Hippocampal formation (tissue), 2 donors: ENCODE measurements at places on chromosomes 7 and 10.

DNA sequence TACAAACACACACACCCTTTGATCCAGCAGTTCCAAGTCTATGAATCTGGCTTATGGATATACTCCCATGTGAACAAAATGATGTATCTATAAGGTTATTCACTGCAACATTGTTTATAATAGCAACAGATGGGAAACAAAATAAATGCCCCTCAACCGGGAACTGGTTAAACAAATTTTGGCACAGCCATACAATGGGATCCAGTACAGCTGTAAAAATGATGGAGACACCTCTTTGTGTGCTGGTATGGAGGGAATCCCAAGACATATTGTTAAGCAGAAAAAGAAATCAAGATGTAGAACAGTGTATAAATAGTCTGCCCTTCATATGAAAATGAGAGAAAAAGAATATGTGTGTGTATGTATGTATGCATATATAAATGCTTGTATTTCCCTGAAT is 155.5 kb downstream of the SNX10 start:
- no peak for DNase-seq

DNA sequence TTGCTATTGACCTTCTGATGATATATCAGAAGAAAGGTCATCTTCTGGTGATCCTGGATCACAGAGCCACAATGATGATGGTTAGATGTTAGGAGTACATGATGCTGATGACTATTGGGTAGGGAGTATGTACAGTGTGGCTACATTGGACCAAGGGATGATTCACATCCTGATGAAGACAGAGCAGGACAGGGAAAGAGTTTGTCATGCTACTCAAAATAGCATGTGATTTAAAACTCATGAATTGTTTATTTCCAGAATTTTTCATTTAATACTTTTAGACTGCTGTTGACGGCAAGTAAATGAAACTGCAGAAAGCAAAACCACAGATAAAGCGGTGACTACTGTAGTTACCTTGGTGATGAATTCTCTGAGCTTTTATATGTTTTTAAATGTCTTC is 397.3 kb downstream of the PPP1R3A start:
- no peak for DNase-seq

GRCh38 chr10:86663576-86664339 is 4.6 kb upstream of the LDB3 start:
- no peak for DNase-seq

GRCh38 chr7:159096736-159097581 is 47.7 kb downstream of the VIPR2 start:
- DNase-seq: no peak

DNA sequence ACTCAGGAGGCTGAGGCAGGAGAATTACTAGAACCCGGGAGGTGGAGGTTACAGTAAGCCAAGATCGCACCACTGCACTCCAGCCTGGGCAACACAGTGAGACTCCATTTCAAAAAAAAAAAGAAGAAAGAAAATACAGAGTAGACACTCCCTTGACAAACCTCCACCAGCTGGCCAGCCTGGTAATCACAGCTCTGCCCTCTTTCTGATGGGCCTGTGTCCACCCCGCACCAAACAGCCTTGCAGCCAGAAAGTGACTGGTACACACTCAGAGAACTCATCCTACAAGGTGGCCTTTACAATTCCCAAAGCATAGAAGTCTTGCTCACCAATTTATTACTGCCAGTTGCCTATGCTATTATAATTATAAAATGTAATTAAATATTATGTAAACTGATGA is 66.6 kb downstream of the COBL start:
- no peak for DNase-seq

GRCh38 chr7:110835218-110835617 is 255.7 kb upstream of the LRRN3 start:
- no peak for DNase-seq

DNA sequence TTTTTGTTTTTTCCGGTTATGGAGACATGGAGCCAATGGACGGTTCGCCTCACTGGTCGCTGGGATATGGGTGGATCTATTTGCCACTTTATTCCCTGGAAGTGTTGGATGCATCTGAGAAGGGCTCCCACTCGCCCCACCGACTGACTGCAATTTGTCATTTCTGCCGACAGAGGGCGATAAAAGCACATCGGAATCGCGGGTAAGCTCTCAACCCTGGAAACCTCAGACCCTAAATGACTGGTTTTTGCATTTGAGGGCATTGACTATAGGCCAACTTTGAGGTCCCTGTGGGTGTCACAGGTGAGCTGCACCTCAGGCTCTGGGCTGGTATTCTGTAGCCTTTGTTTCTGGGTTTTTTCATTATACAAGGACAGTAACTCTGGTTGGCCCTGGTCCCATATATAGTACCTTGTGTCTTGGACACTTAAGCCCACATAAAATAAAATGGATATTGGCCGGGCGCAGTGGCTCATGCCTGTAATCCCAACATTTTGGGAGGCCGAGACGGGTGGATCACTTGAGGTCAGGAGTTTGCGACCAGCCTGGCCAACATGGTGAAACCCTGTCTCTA is 11.9 kb upstream of the OPALIN start:
- no peak for DNase-seq

- no peak for DNase-seq
These were observed 16.9 kb upstream of the REEP3 start for GRCh38 chr10:63504145-63504881.

- no peak for DNase-seq
These were observed 87.8 kb downstream of the GLCCI1 start for GRCh38 chr7:8056439-8056838.

- DNase-seq: no peak
These were observed 335.9 kb downstream of the XPNPEP1 start for GRCh38 chr10:109587366-109587765.

- DNase-seq: no peak
These were observed 5.2 kb downstream of the CPED1 start for GRCh38 chr7:120993553-120994191.

- DNase-seq: no peak
These were observed 1.3 kb downstream of the BRAT1 start for GRCh38 chr7:2553831-2554581.
